ENCODE measurements at places on chromosomes 5 and 9.

GRCh38 chr9:133002147-133003070 is 23.9 kb downstream of the GFI1B start:
- H3K4me3 ChIP-seq = no peak overlapping the region
- H3K27me3 ChIP-seq = peaks cover 67% of the 10 kb centered on the region

GRCh38 chr9:107874591-107875369 is 385.2 kb upstream of the KLF4 start:
- DNase-seq = no peak
- no peaks in the 10 kb centered on the region for H3K36me3 ChIP-seq
- no peak overlapping the region for H3K4me3 ChIP-seq

DNA sequence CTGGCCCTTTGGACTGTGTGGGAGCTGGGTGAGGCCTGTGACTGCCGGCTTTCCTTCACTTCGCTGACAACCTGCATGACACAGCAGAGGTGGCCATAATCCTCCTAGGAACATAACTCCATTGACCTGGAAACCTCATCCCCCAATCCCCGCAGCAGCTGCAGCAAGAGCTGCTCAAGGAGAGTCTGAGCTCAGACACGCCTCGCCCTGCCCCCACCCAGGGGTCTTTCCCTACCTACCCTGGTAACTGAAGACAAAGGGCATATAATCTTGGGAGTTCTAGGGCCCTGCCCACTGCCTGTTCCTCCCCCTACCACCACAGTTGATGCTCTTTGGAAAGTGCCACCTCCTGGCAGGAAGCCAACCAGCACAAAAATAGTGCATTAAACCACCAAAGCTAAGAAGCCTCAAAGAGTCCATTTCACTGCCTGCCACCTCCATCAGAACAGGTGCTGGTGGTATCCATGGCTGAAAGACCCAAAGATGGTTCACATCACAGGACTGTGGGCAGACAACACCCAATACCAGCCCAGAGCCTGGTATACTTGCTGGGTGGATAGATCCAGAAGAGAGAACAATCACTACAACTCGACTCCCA is 18.4 kb downstream of the TRIM36 start:
- no peak overlapping the region for H3K27ac ChIP-seq
- no peaks in the 10 kb centered on the region for H3K4me1 ChIP-seq
- no peak overlapping the region for H3K4me3 ChIP-seq

DNA sequence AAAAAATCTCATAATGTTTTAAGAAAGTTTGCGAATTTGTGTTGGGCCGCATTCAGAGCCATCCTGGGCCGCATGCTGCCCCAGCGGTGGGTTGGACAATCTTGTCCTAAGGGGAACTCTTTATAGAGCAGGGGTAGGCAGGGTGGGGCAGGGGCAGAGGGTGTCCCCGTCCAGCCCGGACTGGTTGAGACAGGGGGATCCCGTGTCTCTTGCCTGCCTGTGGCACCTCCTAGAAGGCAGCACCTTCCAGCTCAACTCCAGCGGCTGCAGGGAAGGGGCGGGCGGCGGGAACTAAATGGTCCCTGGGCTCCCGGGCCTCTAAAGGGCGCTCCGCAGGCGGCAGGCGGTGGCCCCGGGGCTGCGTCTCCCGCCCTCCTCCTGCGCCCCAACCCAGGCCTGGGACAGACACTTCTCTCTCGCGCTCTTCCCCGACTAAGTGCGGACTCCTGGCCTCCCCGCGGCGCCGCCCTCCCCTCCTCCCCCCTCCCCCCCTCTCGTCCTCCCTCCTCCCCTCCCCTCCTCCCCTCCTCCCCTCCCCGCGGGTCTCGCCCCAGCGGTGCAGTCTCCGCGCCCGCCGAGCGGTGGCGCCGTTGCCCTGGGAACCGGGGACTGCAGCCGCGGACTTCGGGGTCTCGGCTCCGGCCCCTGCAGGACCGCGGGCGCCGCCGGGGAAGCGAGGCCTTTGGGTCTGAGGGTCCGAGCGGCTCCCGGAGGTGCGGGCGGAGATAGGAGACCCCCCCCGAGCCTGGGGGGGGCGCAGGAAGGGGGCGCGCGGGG is 132.6 kb downstream of the MRPL36 start:
- H3K27me3 ChIP-seq = peaks cover 83% of the 10 kb centered on the region
- H3K4me3 ChIP-seq = no peak overlapping the region
- H3K4me1 ChIP-seq = peaks cover 24% of the 10 kb centered on the region
- H3K27ac ChIP-seq = no peak overlapping the region
- peak; percentile 73 for DNase-seq

GRCh38 chr9:116687074-116687753 is at the start of gene TRIM32:
TRIM32 (plus strand) TSS chr9:116687305; CDS start chr9:116697743, 10,438 bp downstream.
- H3K4me1 ChIP-seq = peaks cover 64% of the 10 kb centered on the region
- H3K4me3 ChIP-seq = peak within 1 kb of the TSS; percentile 88
- no peaks in the 10 kb centered on the region for H3K27me3 ChIP-seq
- H3K36me3 ChIP-seq = peaks cover 14% of the 10 kb centered on the region
- peak within 1 kb of the TSS; percentile 78 for H3K27ac ChIP-seq
- DNase-seq = peak; percentile 99

- H3K27ac ChIP-seq = no peak overlapping the region
- no peaks in the 10 kb centered on the region for H3K4me1 ChIP-seq
- H3K36me3 ChIP-seq = no peaks in the 10 kb centered on the region
- DNase-seq = no peak
- H3K4me3 ChIP-seq = no peak overlapping the region
- no peaks in the 10 kb centered on the region for H3K27me3 ChIP-seq
Observed at GRCh38 chr5:56281489-56282165, 48.5 kb upstream of the ANKRD55 start.

- no peak overlapping the region for H3K4me3 ChIP-seq
- no peaks in the 10 kb centered on the region for H3K4me1 ChIP-seq
- peaks cover 8% of the 10 kb centered on the region for H3K27me3 ChIP-seq
- no peak overlapping the region for H3K27ac ChIP-seq
- H3K36me3 ChIP-seq = no peaks in the 10 kb centered on the region
Observed at GRCh38 chr5:78545406-78545805, 103.2 kb downstream of the LHFPL2 start.

DNA sequence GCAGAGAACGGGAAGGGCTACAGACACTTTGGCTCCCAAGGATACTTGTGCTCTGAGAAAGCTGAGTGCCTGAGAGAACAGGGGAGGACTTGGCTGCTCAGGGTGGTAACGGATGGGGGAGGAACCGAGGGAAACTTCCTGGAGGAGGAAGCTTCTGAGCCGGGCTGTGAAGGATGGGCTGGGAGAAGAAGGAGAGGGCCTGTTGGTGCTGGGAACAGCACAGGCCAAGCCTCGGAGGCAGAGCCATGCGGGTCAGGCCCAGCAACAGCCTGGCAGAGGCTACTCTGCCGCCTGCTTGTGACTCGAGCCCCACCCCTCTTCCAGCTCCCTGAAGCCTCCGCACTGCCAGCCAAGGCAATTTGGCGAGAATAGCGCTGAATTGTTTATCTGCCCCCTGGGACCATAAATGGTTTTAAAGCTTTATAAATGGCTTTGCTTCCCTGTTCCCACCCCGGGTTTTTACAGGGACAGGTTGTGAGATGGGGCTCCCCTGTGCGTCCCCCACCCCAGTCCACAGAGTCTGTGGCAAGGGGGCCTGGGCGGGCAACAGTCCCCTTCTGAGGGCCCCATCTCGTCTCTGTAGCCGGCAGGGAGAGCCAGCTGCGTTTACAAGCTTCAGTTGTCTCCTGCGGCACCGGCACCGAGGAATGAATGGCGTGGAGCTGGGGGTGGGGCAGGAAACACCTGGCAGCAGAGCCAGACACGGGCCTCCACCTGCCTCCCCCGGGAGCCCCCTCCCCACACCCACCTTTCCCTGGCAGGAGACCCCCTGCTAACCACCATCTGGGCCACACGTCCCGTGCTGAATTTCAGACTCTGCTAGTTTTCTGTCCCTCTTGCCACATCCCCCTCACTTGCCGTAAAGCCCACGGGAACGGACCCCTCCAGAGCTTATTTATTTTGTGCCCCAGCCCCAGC is 24.4 kb downstream of the FAM163B start:
- no peaks in the 10 kb centered on the region for H3K36me3 ChIP-seq
- no peak for DNase-seq
- H3K27ac ChIP-seq = no peak overlapping the region
- peaks cover 2% of the 10 kb centered on the region for H3K4me1 ChIP-seq
- no peak overlapping the region for H3K4me3 ChIP-seq

- no peak for DNase-seq
- no peaks in the 10 kb centered on the region for H3K36me3 ChIP-seq
- no peak overlapping the region for H3K4me3 ChIP-seq
- H3K27me3 ChIP-seq = peaks cover under 1% of the 10 kb centered on the region
Observed at GRCh38 chr5:123176938-123177275, 87.9 kb downstream of the PRDM6 start.

DNA sequence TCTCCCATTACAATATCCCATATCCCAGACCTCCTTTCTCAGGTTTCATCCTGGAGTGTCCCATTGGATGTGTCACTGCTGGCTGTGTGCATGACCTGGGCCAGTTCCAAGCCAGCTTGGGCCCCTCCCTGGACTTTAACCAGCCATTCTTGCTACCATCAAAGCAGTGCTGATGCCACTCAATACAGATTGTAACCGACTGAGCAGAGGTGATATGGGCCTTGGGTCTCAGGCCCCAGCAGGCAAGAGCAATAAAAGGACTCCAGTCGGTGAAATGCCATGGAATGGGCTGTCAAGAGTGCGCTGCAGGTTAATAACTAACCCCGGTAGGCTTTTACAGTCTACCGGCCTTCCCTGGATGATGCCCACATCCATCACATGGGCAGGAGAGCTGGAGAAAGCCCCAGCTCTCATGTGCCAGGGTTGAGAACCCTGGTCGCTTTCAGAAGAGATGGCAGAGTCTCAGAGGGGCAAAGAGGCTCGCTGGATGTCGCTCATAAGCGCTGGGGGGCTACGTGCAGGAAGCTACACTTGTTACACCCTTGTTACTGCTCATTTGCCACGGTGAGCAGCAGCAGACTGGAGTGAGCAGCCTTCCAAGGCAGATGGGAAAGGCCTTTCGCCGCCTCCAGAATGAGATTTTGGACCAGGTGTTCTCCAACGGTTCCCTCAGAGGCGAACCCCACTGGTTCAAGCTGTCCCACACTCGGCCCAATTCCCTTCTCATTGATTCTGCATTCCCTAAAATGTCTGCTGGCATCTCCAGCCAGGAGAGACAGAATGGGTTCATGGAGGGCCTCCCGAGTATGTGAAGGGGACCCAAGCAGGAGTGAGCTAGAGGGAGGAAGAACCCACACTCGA is 13.2 kb downstream of the EPB41L4B start:
- H3K36me3 ChIP-seq = no peaks in the 10 kb centered on the region
- peaks cover 8% of the 10 kb centered on the region for H3K4me1 ChIP-seq
- DNase-seq = no peak
- peaks cover 56% of the 10 kb centered on the region for H3K27me3 ChIP-seq
- no peak overlapping the region for H3K27ac ChIP-seq

GRCh38 chr5:119397518-119398380 is 41.9 kb downstream of the TNFAIP8 start:
- H3K27me3 ChIP-seq = no peaks in the 10 kb centered on the region
- H3K36me3 ChIP-seq = peaks cover 63% of the 10 kb centered on the region
- DNase-seq = no peak
- H3K4me3 ChIP-seq = peak overlapping the region; percentile 35
- peak overlapping the region; percentile 96 for H3K27ac ChIP-seq

DNA sequence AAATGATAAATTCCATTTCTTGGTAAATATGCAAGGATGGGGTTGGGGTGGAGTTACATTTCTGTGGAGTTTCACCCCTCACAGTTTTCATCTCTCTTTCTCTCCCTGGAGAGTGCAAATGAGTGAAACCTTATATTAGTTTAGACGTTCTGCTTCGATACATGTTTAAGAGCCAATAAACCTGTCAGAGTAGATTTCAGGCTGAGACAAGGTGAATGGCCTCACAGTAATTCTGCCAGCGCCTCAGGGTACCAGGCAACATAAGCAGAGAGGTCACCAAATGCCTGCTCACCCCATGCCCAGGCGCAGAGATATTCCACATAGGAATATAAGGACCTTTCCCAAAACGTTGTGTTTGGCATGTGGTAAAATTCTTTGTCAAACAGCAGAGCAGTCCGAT is 154.9 kb upstream of the VLDLR start:
- H3K4me3 ChIP-seq = no peak overlapping the region
- no peak for DNase-seq
- no peaks in the 10 kb centered on the region for H3K4me1 ChIP-seq

- no peaks in the 10 kb centered on the region for H3K36me3 ChIP-seq
- H3K4me3 ChIP-seq = no peak overlapping the region
- no peak for DNase-seq
- H3K4me1 ChIP-seq = peaks cover 16% of the 10 kb centered on the region
- no peaks in the 10 kb centered on the region for H3K27me3 ChIP-seq
Observed at GRCh38 chr9:135983208-135984071, 22.3 kb upstream of the UBAC1 start.

DNA sequence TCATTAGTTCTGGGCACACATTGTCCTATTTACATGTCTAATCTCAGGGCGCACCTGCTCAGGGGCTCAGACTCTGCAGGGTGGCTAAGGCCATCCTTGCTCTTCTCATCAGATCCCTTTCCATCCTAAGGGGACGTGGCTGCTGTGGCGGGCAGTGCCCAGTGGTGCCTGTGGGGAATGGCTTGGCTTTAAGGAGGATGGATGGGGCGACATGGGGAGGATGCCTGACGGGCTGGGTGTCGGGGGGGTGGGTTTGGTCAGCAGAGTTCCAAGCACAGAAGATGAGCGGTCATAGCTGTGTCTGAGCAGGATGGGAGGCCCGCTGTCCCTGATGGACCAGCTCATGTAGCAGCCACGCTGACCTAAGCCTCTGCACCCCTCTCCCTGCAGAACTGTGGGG is 40.9 kb upstream of the SUSD3 start:
- no peaks in the 10 kb centered on the region for H3K27me3 ChIP-seq
- H3K27ac ChIP-seq = peak overlapping the region; percentile 85
- DNase-seq = no peak
- peaks cover 87% of the 10 kb centered on the region for H3K36me3 ChIP-seq

All from activated T-cell treated with anti-CD3 and anti-CD28 coated beads, Interleukin-2, amount 50 U/mL, for 24 hours (primary cell).